Kidney tubule cell (primary cell): ENCODE measurements at places on chromosomes 4 and X.

- peak; percentile 45 for DNase-seq
These were observed 145.5 kb downstream of the ANXA5 start for GRCh38 chr4:121551271-121551670.

DNA sequence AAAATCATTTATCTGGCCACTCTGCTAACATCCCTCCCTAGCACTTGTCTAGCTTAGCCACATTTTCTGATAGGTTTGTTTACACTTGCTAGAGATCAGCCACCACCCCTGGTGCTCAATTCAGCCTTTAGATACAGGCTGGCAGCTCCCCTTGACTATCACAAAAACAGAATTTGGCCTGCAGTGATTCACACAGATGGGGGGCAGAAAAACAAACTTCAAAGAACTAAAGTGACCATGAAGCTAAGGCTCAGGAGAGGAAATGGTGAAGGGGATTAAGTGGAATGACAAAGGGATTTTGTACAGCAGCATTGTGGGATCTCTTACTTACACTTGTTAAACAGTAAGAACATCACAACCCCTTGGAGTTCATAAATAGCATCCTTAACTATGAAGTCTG lies 1718.0 kb upstream of the PCDH7 start:
- no peak for DNase-seq

GRCh38 chr4:13263967-13264525 lies 220.1 kb downstream of the RAB28 start:
- no peak for DNase-seq

DNA sequence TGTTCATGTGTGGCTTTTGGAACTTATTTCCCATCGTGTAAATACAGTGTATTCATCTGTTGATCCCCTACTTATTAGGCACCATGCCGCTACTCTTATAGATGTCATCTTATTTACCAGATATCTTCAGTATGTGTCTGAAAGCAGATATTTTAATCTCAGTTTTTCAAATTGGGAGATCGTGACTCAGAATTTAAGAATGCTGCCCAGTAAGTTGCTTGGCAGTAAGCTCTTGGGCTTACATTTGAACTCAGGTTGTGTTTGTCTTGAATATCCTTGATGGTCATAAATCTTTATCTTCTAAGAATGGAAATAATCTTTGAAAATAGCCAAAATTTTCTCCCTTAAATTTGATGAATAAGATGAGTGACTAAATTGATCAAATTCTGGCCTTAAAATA lies 45.9 kb upstream of the RPA4 start:
- peak; percentile 1 for DNase-seq

GRCh38 chr4:164701665-164702064 lies 52.3 kb upstream of the SMIM31 start:
- no peak for DNase-seq

- DNase-seq: no peak
These were observed 162.5 kb downstream of the ATP10D start for GRCh38 chr4:47647544-47647943.

- DNase-seq: no peak
These were observed 710.4 kb upstream of the PABPC4L start for GRCh38 chr4:134911941-134912340.

- peak; percentile 30 for DNase-seq
These were observed 1.9 kb downstream of the NPNT start for GRCh38 chr4:105896984-105897775.

DNA sequence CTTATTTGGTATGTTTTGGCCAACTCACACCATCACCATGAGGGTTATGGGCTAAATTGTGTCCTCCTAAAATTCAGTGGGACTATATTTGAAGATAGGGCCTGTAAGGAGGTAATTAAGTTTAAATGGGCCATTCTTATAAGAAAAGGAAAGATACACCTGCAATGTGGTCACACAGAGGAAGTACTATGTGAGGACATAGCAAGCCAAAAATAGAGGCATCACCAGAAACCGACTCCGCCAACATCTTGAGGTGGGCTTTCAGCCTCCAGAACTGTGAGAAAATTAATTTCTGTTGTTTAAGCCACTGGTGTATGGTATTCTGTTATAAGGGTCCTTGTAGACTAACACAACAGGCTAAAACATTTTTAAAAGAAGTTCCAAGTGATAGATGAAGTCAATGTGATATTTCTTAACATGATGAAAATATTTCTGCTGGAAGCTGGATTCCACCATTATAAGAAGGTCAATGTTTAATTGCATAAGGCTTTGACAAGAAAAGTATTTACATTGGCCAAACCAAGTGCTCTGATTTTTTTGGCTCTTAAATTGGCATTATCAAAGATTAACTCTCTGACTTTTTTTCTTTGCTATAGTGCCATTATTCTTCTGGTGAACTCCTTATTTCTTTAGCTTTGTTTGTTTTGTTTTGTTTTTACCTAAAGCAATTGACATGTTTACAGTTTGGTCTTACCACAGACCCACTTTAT lies 540.9 kb downstream of the PPARGC1A start:
- DNase-seq: no peak

DNA sequence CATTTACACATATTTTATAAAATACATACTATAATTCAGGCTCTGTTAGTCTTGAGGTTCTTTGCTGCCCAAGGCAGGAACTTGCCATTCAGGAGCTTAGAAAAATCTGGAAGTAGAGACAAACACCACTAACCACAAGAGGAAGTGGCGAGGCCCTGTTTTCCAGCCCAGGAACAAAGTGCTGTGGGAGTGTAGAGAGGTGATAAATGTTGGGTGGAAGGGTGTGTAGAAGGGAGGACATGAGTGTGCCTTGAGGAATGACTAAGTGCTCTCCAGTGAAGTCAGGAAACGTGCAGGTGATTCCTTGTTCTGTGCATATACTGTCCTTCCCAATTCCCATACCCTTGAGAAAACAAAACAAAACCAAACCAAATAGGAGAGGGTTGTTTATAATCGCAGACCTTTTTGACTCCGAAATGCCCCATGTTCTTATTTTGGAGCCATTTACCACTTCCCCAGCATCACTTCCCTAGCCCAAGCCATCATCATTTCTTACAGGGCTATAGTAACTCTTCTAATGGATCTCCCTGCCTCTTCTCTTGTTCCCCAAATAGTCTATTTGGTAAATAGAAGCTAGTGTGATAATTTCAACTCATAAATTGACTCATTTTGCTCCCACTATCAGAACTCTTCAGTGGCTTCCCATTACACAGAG lies 83.2 kb downstream of the GPAT3 start:
- DNase-seq: peak; percentile 88

GRCh38 chrX:98717970-98718369 lies 1692.1 kb downstream of the PCDH19 start:
- DNase-seq: no peak

- no peak for DNase-seq
These were observed 169.0 kb upstream of the MAP3K15 start for GRCh38 chrX:19684311-19684710.

DNA sequence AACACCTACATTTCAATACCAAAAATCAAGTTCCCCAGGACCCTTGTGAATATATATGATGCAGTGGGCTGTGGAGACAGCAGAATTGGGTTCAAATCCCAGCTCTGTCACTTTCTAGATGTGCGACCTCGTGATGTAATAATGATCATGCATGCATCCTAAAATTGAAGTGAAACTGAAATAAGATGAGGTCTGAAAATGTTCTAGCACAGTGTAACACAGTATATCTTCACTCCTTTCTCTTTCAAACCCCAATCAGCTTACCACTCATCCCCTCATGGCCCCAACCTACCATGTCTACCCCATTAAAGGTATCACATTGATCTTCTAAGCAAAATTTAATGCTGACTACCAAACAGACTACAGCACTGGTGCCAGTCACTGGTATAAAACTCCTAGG lies 69.9 kb upstream of the BRS3 start:
- DNase-seq: no peak

DNA sequence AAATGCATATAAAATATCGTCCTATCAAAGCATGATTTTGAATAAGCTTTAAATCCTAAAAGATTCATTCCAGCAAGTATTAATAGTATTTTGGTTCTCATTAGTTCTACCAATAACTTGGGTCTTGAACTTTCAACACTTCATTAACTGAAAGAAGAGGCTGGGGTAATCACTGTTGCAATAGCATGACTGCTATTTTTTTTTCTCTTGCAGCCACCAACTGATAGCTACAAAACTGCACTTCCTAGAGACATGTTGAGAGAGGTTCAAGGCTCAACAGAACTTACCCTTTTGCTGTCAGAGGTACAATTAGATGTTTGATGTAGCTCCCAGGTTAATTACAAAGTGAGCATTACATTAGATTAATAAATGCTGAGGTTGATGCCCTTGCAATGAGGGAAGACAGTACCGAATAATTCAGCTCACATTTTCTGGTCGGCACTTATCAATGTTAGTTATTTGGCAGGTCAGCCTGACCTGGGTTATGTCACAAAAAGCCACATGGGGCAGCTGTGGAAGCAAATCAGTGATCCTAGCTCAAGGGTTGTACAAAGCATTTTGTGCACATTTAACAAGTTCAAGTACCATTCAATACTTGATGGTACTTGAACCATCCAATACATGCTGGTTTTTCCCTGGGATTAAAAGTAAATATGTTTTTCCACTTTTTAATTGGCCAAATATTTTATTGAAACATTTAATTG lies 29.9 kb upstream of the TET2 start:
- DNase-seq: no peak

- DNase-seq: peak; percentile 13
These were observed 156.9 kb downstream of the TENM3 start for GRCh38 chr4:182400081-182400480.

DNA sequence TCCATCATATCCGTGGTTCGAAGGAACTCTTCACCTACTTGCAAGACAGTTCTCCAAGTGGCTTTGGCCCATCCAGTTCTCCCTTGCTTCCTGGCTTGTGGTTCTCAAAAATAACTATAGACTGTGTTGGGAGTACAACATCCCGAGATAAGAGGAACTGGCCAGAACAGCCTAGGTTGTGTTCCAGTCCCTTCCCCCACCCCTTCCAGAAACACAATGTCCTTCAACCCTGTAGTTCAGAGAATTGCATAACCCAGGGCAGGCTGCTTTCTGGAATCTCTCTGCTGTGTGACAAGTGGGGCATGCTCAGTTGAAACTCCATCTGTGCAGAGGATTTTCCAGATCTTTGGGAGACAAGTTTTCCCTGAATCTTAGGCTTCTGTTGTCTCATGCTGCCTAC lies 206.5 kb downstream of the PCDH10 start:
- no peak for DNase-seq

GRCh38 chr4:71303287-71303686 lies 35.5 kb upstream of the SLC4A4 start:
- DNase-seq: no peak

DNA sequence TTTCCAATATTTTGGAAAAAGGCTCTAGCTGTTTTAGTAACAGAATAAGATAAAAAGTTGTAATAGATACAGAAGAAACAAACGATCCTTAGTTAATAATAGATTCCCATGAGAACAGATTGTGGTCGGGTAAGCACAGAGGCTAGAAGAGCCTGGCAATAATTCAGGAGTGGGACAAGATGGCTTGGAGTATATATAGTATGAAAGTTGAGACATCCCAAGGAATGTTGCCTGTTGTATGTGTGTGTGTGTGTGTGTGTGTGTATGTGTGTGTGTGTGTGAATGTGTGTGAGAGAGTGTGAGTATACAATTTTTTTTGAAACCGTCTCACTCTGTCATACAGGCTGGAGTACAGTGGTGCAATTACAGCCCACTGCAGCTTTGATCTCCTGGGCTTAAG lies 150.7 kb downstream of the PDGFC start:
- DNase-seq: no peak
